NCI-H1092 treated with DMSO at 0.1 percent for 48 hours (cell line): ENCODE measurements at places on chromosomes 12 and 14.

DNA sequence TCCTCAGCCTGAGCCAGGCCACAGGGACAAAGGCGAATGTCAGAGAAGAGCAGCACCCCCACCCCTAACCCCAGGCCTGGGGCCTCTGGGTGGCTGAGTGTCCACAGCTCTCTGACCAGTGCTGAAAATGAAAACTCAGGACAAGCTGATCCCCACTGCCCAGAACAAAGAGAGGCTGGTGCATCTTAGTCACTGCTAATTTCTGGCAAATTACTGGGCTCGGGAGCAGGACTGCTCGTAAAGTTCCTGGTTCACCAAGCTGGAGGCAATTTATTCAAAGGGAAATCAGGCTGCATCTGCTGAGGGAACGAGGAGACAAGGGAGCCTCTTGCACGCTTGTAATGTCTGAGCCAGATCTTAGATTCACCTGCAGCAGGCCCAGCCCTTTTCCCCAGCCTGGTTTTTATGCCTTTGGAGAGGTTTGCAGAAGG lies 43.2 kb downstream of the CALM1 start:
- no peak for DNase-seq

DNA sequence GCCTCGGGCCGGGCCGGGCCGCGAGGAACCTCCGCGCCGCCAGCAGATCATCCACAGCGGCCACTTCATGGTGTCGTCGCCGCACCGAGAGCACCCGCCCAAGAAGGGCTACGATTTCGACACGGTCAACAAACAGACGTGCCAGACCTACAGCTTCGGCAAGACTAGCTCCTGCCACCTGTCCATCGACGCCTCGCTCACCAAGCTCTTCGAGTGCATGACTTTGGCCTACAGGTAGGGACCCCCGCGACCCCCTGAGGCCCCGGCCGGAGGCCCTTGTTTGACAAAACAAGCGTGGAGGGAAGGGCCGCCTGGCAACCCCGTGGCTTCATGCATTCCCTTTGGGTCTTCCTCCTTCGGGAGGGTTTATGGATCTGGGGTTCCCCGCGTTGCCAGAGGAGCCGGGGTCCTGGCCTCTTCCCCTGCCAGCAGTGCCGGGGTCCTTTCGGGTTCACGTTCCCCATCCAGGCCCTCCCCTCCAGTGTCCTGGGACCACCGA lies 526 bp downstream of the MLXIP start:
- DNase-seq, result no peak

DNA sequence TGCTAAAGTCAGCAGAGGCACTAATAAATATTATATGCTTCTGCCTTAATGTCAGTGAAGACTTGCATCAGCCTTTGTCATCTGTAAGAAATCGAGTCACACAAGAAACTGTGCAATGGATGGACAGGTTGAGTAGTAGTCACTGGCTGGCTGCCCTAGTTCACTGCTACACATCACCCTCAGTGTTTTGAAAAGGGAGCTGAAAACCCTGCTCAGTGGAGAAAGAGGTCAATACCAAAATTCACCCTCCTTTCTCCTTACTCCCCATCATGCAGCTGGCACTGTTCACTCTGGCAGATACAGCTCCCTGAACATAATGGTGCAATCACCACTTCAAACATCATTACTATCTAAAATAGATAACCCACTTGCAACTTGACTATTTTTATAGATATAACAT lies 6.6 kb downstream of the ANKS1B start:
- DNase-seq, result peak; percentile 46

DNA sequence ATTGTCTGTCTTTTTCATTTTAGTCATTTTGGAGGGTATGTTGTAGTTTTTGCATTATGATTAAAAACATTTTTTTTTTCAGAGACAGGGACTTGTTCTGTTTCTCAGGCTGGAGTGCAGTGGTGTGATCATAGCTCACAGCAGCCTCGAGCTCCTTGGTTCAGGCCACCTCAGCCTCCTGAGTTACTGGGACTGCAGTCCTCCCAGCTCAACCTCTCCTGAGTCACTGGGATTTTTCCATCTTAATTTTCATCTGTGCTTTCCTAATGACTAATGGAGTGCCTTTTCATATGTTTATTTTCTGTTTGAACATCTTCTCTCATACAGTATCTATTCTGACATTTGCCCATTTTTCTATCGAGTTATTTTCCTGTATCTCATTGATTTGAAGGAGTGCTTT lies 52.6 kb downstream of the DYRK2 start:
- no peak for DNase-seq

GRCh38 chr14:72610096-72610830 lies 283.6 kb downstream of the DPF3 start:
- no peak for DNase-seq

DNA sequence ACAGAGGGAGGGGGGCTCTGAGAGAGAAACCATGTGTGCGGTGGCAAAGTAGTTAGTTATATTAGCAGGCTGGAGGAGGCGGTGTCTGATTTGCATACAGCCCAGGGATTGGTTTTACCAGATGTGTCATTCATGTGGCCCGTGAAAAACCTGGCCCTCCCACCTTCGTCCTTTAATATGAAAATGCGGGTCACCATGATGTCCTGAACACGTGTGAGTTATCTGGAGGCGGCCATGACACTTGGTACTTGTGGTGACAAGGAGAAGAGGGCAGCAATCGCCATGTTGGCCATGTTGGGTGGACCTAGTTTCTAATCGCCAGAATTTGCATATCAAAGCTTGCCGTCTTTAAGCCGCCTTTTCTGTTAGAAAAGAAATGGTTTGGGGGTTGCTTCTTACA lies 108.8 kb downstream of the RAD51B start:
- no peak for DNase-seq

DNA sequence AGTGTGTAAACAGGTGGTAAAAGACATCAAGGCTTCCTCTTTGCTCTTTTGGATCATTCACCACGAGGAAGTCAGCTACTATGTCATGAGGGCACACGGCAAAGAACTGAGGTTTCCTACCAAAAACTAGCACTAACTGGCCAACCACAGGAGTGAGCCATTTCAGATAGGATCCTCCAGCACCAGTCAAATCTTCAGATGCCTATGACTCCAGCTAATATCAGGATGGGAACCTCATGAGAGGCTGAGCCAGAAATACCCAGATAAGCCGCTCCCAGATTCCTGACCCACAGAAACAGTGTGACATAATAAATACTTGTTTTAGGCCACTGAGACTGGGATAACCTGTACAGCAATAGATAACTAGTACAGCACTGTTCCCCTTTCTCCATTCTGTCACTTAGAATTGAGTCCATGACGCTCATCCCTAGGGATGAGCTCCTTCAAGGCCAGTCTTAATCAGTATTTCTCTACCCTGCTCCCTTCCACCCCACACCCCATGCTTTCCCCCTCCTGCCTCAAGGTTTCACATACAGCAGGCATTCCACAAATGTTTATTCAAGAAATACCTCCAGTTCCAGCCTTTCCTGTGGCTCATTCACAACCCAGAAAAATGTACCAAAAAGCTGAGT lies 68.4 kb downstream of the PPM1H start:
- DNase-seq, result no peak

- DNase-seq, result no peak
Observed at GRCh38 chr14:52111583-52111982, 42.7 kb upstream of the NID2 start.

- no peak for DNase-seq
Observed at GRCh38 chr12:1205512-1206060, 214.6 kb downstream of the ERC1 start.

GRCh38 chr12:34340534-34341361 lies 318.5 kb downstream of the ALG10 start:
- no peak for DNase-seq

DNA sequence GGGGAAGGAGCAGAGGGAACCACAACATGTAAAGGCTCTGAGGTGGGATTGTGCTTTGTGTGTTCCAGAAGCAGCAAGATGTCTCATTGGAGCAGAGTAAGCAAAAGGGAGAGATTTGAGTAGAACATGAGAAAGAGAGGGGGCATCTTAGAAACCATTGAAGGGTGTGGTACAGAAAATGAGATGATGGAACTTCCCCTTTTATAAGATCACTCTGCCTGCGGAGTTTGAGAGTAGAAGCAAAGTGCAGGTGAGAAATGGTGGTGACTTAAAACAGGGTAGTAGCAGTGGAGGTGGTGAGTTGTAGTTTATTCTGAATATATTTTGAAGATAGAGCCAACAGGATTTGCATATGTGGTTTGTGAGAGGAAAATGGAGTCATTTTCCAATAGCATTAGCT lies 56.0 kb downstream of the FBXO34 start:
- DNase-seq, result no peak

GRCh38 chr14:105532735-105533141 lies 6.4 kb downstream of the TMEM121 start:
- DNase-seq, result no peak

- no peak for DNase-seq
Observed at GRCh38 chr14:102565331-102565887, 27.0 kb upstream of the RCOR1 start.

GRCh38 chr14:72847721-72848120 lies 46.2 kb downstream of the DPF3 start:
- DNase-seq, result no peak

- DNase-seq, result peak; percentile 55
Observed at GRCh38 chr14:53247596-53248370, 94.7 kb upstream of the DDHD1 start.

DNA sequence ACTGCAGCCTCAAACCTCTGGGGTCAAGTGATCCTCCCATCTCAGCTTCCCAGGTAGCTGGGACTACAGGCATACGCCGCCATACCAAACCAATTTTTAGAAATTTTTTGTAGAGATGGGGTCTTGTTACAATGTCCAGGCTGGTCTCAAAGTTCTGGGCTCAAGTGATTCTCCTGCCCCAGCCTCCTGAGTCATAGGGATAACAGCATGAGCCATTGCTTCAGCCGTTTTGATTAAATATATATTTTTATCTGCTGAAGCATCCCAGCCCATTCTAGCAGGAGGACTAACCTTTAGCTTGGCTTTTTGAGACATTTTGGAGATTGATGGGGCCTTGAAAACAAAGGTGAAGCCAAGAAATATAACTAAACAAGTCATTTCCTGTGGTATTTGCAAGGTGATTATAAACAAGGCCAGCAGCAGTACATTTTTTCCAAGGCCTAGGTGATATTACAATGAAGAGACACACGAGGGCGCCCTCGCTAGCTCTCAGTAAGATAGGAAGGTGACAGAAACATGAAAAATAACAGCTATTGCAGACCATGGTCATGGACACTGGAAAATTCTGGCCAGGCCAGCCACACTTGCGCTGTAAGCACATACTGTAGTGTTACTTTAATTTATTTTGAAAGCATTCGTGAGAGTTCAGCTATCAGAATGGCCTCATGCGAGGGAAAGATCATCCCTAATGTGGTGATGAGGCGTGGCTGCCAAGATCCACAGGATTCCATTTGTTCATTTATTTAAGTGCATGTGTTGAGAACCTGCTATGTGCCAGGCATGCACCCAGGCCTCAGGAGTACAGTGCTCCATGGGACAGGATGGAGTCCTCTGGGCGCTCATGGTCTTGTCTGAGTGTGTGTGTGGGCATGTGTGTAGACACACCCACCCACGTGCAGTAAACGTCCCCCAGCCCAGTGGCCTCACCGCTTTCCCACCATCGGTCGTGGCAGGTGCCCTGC lies 63.5 kb downstream of the DGLUCY start:
- DNase-seq, result peak; percentile 83

GRCh38 chr12:2751686-2752085 lies 43.1 kb upstream of the FKBP4 start:
- DNase-seq, result no peak

GRCh38 chr14:100664231-100664630 lies 62.5 kb upstream of the DLK1 start:
- no peak for DNase-seq

DNA sequence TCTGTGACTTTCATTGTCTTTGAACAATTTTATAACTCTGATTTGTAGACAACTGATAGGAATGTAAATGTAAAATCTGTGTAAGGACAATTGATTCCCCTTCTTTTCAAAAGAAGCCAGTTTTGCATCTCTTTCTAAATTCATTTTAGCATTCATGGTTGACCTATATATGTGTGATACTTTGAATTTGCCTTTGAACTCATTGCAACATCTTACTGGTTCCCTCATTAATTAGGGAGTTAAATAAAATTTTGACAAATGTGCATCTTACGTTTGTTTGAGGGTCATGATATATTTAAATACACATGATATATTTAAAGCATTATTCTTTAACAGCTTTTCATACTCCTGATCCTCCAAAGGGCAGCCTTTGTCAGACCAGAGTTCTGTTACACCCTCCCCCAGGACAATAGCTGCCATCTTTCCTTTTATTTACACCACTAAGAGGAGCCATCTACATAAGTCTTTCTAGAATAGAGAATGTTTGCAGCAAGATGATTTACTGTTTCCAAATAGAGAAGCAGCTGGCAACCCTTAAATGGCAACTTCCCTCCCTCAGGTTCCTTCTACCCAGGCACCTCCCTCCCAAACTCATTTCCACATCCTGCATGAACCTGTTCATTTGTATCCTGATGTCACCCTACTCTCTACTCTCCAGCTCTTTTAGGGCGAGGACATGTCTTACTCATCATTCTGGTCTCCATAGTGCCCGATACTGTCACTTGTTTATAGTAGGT lies 40.2 kb upstream of the APPL2 start:
- peak; percentile 23 for DNase-seq
